ENCODE measurements at places on chromosomes 11 and 22.

DNA sequence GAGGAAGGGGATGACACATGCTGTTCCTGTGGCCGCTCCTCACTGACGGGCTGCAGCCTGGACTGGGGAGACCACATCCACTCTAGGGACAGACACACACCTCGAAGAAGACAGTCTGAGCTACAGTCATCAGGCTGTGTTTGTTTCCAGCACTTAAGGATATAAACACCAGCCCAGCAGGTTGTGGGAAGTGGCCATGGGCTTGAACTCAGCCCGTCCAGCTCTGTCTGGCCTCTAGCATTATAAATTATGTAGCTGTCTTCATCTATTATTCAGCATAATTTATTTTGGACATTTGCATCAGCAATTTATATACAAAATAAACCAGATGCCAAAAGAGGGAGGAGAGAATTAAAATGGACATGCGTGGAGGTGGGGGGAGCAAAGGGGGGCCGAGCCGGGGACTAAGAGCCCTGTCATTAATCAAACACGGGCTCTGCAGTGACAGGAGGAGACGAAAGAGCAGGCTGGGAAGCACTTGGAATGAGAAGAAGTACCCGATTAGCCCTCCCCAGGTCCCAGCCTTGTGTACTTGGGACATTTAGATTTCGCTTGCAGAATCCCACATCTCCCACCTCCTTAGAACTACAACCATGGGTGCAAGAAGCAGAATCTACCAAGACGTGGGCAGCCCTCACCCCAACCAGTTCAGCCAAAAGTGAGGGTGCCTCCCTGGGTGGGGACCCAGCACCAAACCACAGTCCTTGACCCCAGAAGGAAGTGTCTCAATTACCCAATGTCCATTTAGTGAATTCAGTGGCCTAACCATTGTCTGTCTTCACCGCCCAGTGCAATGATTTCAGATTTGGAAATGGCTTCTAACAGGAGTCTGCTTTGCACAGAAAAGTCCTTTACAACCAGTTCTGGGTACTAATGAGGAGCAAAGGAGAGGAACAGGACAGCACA lies 309.6 kb downstream of the OPCML start:
- DNase-seq, result no peak

DNA sequence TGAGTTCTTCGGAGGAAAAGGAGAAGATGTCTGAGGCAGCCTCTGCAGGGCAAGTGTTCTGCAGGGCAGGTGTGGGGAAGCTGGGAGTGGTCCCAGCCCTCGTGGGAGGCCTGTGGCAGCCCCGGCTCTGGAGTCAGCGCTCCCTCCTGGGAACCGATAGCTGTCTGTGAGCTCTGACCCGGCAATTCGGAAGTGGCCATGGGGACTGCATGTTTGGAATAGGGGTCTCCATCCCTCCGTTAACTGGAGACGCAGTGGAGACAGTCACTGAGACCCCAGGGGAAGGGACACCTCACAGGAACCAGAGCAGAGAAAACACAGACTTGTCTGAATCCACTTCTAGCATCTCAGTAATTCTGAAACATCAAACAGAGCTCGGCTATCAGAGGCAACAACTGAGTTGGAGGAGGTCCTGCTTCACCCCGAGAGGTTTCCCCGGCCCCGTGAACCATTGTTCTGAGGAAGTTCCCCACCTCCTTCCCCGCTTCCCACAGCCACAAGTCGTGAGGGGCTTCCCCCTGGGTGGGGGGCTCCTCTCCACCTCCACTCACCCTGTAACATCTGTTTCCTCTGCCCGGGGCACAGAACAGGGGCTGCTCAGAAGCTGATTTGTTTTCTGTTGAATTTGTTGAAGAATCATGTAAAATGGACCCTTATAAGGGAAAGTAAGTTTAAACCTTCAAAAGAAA lies 99.6 kb downstream of the BRD1 start:
- DNase-seq, result no peak

DNA sequence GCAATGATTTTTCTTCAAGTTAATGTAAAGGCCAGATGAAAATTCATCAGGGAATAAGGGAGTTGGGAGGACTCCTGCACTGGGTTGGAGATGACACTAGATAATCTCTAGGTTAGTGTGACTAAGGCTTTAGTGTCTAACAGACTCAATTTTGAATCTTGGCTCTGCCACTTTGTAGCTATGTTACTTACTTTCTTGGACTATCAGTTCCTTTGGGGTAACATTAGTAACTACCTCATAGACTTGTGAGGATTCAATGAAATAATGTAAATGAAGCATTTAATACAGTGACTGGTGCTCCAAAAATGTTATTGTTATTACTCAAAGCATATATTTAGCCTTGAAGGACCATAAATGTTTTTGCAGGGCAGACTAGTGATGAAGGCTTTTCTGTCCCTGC lies 9.6 kb upstream of the CCDC89 start:
- no peak for DNase-seq

DNA sequence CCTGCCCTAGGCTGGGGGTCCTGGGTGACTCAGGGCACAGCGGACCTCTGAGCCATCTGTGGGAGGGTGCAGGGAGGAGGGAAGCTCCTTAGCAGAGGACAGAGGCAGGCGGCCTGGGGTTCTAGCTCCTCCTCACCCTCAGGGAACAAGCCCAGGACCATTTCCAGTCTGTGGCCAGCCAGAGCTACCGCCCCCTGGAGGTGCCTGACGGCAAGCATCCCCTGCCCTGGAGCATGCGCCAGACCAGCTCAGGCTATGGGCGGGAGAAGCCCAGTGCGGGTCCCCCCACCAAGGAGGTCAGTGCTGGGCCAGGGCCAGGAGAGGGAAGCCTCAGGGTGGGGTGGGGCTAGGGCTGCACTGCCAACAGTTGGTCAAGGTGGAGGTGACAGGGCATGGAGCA lies 26.0 kb upstream of the LRRC10B start:
- no peak for DNase-seq

- DNase-seq, result no peak
These were observed 68.5 kb downstream of the ADM start for GRCh38 chr11:10373340-10373739.

- DNase-seq, result no peak
These were observed 1.7 kb upstream of the RHOD start for GRCh38 chr11:67054836-67055523.

GRCh38 chr11:60847281-60847680 lies 5.4 kb downstream of the CCDC86 start:
- no peak for DNase-seq

DNA sequence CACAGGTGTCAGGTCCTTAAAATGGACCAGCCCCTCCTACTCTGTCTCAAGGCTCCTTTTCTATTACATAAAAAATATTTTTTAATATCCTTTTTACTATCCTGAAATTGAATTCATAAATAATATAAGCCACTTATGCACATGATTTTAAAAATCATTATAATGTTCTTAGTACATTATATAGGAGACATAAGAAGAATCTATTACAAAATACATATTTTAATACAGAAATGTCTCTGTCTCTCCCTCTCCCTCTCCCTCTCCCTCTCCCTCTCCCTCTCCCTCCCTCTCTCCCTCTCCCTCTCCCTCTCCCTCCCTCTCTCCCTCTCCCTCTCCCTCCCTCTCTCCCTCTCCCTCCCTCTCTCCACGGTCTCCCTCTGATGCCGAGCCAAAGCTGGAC lies 52.0 kb upstream of the SLC6A5 start:
- DNase-seq, result no peak

- DNase-seq, result no peak
These were observed 134.9 kb upstream of the HSD17B12 start for GRCh38 chr11:43545610-43546009.

- DNase-seq, result no peak
These were observed 4.8 kb downstream of the PKP3 start for GRCh38 chr11:398826-399225.

DNA sequence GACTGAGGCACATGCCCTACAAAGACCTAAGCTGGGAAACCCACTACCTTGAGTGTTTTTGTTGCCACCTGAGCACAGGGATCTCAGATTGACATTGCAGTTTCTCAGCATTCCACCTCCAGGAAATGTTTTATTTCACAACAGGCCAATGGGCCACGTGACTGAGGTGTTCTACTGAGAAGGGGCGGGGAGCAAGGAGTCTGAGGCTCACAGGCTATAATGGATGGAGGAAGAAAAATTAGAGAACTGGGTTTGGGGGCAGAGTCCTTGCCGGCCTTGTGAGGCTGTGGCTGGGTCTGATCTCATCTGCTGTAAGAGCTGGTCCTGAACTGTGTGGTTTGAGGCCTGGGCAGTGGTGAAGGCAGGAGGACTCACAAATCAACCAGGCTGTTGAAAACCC lies 40.7 kb downstream of the ZNF202 start:
- no peak for DNase-seq

DNA sequence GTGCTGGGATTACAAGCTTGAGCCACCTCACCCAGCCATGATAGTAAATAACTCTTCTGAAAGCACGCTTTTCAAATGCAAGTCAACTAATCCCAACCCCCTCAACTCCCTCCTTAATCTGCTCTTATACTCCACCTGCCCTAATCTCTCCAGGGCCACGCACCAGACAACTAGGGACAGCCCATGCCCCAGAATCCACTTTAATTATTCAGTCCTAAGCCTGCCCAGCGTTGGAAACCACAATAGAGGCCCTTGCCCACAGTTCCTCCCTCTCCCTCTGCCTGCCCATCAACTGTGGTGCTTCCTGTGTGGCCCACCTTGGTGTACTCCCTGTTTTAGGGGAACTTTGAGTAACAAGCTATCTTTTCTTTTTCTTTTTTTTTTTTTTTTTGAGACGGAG lies 2.7 kb upstream of the VPREB3 start:
- DNase-seq, result no peak

DNA sequence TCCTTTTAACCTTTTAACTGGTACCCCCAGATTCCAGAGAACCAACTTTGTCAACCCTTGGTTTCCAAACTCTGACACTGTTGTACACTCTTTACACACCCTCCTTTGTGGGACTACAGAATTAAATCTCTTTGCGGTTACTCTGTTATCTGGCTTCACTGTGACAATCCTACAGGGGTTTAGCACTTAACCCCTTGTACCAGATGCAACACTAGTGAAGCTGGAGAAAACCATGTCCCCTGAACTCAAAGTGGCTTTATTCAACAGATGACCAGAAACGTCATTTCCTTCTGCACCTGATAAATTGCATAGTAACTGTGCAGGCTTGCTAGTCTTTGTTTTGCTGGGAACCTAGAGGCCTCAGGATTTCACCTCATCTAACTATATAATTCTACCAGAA lies 5.6 kb upstream of the GAB2 start:
- DNase-seq, result no peak

DNA sequence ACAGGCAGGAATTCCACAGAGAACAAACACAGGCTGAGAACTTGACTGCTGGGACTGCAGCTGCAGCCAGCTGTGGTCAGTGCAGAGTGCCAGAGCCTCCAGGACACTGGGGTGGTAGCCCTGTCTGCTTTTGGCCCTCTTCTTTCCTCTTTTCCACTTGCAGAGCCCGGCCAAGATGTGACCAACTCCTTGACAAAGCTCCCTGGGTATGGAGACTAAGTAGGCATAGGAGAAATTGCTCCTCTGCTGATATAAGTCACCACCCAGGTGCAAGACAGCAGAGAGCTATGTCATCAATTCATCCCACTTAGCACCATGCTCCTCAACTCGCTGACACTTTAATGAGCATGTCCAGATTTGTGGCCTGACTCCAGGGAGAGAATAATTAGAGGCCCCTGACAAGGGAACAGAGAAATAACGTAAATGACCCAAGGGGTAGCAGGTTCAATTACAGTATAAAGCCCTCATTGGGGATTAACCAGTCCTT lies 369.4 kb upstream of the B3GAT1 start:
- no peak for DNase-seq

DNA sequence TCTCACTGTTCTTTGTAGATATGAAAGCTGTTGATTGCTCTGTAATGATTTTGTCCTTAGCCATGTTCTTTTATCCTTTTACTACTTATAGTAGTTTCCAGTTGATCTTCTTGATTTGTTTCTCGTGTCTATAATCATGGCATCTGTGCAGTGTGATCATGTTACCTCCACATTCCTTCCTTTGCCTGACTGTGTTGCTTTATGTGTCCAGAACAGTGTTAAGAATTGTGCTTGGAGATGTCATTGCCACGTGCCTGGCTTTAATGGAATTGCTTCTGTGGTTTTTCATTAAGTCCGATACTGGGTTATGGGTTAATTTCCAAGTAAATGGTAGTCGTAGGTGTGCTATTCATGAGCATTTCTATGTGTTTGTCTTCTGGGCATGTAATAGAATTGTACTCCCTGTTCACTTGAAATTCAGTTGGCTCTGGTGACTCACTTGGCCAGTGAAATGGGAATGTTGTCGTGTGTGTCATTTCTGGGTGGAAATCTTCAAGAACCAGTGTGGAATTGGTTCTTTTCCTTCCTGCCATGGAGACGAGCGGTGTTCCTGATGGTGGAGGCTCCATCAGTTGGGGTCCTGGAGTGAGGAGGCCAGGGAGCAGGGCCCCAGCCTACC lies 6.8 kb downstream of the GTSE1 start:
- no peak for DNase-seq

- DNase-seq, result no peak
These were observed 171.8 kb downstream of the SOX6 start for GRCh38 chr11:16184588-16184987.

GRCh38 chr22:25923914-25924313 lies 181.9 kb downstream of the MYO18B start:
- DNase-seq, result no peak

DNA sequence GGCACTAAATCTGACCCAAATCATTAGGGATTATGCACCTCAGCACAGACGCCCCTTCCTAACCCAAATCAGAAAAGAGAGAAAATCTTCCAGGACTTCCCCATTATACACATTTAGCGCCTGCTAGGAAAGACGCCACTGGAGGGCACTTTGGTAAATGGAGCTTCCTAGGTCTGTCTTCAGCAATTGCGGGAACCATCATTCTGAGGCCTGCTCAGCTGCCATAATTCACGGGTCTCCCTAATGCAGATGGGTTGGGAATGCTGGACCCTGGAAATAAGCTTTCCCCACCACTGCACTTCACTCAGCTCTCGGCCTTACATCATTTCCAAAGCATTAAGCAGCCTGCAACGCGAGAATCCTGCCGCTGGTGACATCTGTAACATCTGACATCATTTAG lies 86.2 kb upstream of the OPCML start:
- no peak for DNase-seq

- no peak for DNase-seq
These were observed 21.1 kb downstream of the TSPAN18 start for GRCh38 chr11:44747836-44748235.

DNA sequence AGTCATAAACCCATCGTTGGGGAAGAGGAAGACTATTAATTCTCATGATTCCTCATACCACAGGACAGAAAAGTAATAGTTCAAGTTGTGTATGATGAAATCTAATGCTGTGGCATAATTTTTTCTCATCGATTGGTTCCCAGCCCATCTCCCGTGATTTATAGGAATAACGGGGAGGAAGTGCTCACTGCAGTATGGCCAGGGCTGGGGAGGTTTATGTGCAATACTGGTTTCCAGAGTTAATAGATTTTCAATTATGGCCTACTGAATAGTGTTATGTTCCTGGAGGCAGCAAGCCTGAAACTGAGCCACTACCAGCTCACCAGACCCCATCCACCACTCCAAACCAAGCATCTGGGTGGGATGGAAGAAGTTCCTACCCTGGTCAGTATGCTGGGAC lies 147.1 kb upstream of the NCAM1 start:
- no peak for DNase-seq

GRCh38 chr11:29629286-29629685 lies 387.5 kb downstream of the KCNA4 start:
- DNase-seq, result no peak

All from stimulated activated CD4-positive, alpha-beta T cell treated with anti-CD3 and anti-CD28 coated beads, Interleukin-2, amount 100 ng/mL, for 4 hours (primary cell).